SW480 (cell line): ENCODE measurements at places on chromosomes 16 and 17.

DNA sequence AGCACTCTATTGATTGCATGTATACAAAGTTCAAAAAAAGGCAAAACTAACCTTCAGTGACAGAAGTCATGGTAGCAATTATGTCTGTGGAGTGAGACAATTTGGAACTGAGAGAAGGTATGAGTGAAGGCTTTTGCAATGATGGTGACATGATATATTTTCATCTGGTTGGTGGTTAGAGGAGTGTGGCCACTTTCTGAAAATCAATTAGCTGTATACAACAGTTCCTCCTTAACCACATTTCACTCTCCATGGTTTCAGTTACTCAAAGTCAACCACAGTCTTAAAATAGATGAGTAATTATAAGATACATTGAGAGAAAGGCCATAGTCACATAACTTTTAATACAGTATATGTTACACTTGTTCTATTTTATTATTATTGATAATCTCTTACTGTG lies 26.2 kb downstream of the ADAMTS18 start:
- no peak for DNase-seq

DNA sequence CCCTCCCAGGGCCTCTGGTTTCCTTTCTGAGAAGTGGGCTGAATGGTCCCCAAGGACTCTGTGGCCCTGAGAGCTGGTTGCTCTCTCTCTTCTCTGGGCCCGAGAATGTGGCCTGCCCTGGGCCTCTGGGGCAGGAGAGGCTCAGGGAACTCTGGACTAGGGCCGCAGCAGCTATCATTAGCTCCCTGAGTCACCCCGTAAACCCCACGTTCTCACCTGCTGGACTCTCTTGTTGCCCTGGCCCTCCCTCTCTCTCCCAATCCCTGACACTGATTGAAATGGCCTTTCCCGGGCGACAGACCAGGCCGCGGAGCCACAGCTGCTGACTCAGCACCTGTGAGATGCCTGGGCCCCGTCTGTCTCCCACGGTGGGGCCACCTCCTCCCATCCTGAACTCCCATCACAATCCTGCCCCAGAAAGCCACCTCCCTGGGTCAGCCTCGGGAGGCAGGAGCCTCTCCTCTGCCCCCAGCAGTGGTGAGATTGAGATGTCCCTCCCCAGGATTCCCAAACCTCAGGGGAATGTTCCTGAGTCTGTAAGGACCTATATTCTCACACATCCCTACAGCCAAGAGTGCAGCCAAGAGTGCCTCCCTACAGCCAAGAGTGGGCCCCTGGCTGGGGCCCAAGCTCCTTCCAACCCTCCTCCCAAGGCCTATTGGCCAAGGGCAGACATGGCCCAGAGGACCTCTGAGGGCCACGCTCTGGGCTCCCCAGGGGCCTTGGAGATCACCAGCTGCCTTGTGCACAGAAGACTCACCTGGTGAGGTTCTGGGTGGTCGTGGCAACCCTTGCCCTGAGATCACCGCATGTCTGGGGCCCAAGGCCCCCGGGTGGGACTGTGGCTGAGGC lies 470 bp downstream of the TRPV3 start:
- DNase-seq = no peak

DNA sequence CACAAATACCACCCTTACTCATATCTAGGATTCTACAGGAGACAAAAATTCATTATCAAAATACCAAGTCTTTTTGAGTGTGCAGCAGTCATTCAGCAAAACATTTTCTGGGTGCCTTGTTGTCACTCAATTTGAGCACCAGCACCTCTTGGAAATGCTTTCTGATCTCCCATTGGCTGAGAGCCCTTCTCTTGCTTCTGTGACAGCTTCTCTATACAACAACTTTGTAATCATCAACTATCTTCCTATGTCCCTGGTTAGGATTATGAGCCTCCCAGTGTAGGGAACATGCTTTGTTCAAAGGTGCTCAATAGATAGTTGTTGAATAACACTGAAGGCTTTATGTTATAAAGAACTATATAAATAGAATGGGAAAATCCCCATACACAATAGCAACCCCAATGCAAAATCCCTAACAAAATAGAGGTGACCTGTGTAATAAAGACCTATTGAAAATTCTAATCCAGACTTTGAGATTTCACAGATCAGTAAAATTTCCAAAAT lies 10.3 kb upstream of the RAB11FIP4 start:
- no peak for DNase-seq

DNA sequence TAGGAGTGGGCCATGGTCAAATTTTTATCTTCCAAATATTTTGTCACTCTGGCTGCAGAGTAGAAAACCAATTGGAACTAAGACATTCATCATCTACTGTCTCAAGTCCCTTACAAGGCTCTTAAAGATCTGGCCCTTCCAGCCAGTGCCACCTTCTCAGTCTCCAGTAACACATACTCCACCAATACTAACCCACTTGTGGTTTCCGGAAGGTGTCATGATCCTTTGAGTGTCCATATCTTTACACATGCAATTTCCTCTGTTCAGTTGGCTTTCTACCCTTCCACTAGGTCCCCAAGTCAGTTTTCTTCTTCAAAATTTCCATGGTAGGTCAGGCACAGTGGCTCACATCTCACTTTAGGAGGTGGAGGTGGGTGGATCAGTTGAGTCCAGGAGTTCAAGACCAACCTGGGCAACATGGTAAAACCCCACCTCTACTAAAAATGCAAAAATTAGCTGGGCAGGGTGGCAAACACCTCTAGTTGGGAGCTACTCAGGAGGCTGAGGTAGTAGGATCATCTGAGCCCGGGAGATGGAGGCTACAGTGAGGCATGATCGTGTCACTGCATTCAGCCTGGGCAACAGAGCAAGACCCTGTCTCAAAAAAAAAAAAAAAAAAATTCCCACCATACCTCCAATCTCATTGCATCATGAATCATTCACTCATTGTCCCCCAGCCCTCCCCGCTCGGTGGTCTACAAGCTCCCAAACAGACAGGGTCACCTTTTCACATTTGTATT lies 6.0 kb upstream of the GRB2 start:
- no peak for DNase-seq

DNA sequence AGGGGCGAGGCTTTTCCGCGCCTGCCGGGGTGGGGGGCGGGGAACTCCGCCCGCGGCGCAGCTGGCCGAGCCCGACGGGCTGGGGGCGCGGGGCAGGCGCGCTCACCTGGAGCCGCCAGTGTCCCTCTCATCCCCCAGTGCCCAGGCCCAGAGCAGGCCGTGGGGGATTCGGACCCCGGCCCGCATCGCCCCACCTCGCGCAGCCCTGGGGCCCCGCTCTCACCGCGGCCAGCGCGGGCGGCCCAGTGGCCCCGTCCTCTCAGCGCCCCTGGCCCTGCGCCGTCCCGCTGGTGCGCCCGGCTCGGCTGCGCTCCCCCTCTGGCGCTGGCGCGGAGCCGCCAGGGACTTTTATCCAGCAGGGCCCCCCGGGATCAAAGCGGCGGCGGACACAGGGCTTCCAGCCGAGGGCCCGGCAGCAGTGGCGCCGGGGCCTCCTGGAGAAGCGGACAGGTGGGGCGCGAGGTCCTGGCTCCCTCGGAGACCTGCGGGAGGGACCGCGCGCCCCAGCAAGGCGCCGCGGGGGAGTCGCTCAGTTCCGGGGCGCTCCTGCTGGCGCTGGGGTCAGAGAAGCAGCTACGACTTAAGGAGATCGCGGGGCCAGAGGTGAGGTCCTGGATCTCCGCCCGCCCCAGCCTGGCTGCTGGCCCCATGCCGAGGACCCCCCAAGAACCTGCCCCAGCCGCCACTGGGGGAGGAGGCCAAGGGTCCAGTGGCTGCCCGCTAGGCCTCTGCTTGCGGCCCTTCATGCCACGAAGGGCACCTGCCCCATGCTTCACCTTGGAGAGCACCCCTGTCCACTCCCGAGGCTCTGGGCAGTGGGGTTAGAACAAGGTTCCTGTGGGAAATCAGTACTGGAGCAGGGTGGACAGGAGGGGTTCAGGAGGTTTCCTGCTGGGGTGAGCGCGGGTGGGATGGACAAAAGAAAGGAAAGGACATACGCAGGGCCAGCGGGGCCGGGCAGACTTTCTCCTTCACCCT lies 823 bp upstream of the NOTUM start:
- DNase-seq = peak; percentile 46

DNA sequence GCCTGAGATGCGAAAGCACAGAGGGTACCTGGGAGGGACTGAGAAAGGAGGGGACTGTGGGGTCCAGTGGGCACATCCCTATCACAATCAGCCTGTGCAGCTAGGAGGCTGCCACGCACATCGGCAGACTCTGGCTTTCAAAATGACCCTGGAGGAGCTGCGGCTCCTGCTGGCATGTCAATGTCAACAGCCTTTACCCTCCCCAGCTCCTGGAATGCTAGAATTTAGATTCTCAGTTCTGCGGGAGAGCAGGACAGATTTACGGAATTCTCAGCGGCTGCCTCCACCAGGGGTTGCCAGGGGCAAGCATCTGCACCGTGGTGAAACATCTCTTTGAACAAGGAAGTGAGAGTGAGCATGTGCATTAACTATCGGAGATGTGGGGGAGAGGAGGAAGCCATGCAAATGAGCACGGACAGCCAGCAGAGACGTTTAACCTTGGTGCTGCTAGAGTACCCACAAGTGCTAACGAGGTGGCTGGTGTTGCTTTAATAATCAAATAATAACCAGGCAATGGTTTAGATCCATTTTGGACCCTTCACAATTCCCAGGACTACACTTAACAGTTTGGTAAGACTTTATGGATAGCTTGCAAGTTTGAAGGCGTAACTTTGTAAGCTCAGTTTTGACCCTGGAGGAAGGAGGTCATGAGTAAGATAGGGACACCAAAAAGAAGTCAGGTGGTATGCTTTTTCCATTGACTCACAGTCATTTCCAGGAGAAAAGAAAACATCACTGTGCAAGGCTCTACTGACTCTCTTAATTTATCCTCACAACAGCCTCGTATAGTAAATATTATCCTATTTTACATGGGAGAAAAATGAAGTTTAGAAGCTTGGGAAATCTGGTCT lies 54.1 kb downstream of the XYLT1 start:
- DNase-seq = no peak

GRCh38 chr17:835263-835662 lies 53.1 kb downstream of the MRM3 start:
- peak; percentile 82 for DNase-seq

- DNase-seq = no peak
Observed at GRCh38 chr17:17763136-17763535, 73.7 kb downstream of the SREBF1 start.

GRCh38 chr17:8944083-8944482 lies 21.4 kb downstream of the PIK3R5 start:
- DNase-seq = no peak

GRCh38 chr17:334974-335481 lies 17.6 kb downstream of the RPH3AL start:
- DNase-seq = no peak

DNA sequence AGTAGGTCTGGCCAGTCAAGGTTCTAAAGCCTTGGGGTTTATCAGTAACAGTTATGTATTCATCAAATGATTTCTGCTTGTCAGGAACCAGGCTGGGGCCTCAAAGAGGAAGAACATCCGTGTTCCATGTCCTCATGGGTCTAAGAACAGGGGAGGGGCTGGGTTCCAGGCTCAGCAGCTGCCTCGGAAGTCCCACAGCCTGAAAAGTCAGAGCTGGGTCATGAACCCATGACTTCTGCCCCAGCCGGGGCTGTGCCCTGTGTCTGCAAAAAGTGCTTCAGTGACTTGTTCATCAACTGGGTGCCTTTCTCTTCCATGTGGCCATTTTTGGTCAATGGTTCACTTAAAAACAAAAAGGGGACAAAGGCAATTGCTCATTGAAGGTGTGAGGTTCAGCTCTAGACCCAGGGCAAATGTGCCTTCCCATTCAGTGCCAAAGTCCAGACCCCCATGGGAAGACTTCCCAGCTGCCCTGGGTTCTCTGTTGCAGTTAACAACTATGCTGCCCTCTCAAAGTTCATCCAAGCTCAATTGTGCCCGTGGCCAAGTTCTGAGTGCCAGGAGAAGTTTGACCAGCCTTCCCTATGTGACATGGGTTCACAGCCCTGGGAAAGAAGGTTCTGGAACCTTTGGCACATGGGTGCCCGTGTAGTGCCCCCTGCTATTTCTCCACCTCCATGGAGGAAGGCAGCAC lies 18.5 kb downstream of the TBKBP1 start:
- no peak for DNase-seq

- no peak for DNase-seq
Observed at GRCh38 chr16:89900885-89901284, 17.8 kb upstream of the MC1R start.

- no peak for DNase-seq
Observed at GRCh38 chr16:49524947-49525315, 151.3 kb downstream of the C16orf78 start.
